M059J (cell line): ENCODE measurements at places on chromosomes 3 and 15. TPM values are rescaled to one million over a fixed set of nuclear protein-coding genes. Genes with fewer than 3 reads are reported as not detected.

The CLEC3B gene
- 2.2 TPM in 1 of 2 replicates, not detected in the other for total RNA-seq

The ABI3BP gene
- total RNA-seq = 6.7 and 21.9 TPM in 2 replicates

GRCh38 chr3:168862466-168862865, 766.7 kb upstream of the GOLIM4 start:
- no peak for DNase-seq

- no peak for DNase-seq
Measured at GRCh38 chr15:63948436-63948835, 97.8 kb downstream of the DAPK2 start.

DNA sequence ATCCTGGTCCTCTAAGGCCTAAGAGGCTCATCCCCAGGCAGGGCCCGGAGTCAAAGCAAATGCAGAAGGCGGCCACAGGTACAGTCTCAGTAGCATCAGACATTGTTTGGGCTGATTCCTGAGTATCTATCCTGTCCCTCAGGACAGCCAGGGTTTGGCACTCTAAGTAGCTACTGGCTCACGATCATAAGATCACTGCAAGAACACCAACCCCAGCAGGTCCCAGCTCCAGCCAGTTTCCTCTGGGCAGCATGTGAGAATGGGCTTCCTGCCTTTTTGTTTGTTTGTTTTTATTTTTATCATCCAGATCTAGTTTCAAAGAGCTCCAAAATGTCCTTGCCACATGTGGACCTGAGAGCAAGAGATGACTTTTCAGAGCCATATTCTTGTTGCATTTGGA, 32.7 kb downstream of the LRRFIP2 start:
- no peak for DNase-seq

DNA sequence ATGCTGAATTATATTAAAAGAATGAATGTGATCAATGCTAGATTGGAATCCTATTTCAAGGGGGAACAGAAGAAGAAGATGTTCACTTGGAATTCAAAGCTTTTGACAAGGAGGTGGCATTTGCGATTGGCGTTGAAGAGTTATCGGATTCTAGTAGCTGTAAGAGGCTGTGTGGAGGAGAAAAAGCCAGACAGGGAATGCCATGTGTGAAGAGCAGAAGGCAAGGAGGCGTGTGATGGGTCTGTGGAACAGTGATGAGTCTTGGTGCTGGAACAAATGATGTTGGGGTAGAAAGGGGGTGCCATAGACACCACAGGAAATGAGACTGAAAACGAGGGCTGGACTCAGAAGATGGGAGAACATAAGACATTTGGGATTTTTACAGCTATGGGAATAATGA, 30.5 kb upstream of the ATP10A start:
- no peak for DNase-seq
